ENCODE measurements at places on chromosomes 4 and X.

DNA sequence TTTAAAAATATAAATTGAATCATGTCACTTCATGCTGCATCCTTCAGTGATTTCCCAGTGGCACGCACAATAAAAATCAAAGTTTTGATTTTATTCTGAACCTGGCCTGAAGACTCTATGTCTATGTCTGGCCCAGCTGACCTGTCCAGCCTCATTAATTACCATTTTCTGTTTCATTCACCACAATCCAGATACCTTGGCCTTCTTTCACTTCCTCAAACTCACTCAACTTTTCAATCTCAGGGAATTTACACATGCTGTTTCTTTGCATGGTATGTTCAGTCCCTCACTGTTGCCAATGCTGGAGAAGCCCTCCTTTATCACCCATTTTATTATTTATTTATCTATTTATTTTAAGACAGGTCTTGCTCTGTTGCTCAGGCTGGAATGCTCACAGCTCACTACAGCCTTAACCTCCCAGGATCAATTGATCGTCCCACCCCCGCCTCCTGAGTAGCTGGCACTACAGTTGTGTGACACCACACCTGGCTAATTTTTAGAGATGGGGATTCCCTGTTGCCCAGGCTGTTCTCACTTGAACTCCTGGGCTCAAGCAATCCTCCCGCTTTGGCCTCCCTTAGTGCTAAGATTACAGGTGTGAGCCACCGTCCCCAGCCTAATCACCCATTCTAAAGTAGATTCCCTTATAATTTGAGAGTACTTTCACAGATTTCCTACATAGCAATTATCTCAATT lies 43.1 kb downstream of the ZGRF1 start:
- no peak for DNase-seq

DNA sequence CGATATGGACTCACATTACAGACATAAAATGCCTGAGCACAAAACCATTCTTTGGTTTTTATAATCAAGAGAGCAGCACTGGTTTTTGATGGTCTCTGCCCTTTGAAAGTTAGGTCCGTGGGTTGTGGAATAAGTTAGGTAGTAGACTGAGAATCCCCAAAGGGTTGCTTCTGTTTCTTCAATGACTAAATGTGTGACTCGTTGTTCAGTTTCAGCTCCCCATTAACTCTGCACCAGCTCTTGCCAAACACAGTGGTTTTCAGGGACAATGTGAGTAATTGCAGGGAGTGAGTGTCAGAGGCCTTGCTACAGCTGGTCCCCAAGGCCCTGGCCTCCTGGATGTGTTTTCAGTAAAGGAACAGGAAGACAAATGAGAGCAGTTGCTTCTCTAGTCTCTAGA lies 24.8 kb downstream of the SMIM20 start:
- DNase-seq, result peak; percentile 4

DNA sequence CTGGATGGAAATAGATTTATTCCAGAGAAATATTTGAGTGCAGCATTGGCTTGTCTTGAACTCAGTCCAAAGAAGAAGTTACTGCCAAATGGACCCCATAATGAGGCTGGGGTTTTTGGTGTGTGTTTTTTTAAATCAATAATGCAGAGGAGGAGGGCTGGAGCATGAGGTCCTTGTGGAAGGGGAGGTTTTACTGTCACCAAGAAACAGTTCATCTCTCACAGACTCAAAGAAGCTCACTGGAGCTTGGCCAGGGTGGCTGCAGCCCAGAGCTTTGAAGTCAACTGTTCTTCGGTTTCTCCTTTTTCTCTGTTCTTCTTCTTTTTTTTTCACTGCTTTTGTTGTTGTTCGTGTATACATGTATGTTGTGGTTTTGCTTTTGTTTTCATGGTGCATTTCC lies 377.7 kb downstream of the FBXW7 start:
- DNase-seq, result no peak

DNA sequence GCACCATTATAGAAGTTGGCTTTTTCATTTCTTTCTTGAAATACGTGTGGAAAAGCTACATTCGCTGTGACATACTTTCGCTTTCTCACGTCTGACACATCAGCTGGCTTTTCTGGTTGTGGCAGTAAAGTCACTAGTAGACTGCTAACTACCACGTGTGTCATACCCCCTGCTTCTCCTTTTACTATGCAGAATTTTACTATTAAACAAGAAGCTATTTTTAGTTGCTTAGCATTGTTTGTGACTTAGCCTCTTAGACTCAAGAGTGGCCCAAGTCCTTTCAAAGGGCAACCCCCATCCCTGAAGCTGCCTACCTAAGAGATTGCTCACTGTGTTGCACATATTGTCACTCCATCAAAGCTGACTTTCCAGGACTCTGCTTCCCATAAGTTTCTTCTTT lies 2.1 kb upstream of the IL2 start:
- DNase-seq, result peak; percentile 9

GRCh38 chrX:2320580-2321327 lies 180.0 kb downstream of the DHRSX start:
- DNase-seq, result no peak

All from activated T-helper 1 cell treated with anti-CD3 and anti-CD28 coated beads, Interleukin-2, amount 50 U/mL, for 16 hours (primary cell).